ENCODE measurements at places on chromosomes 16 and 17. TPM values are rescaled to one million over a fixed set of nuclear protein-coding genes. Genes with fewer than 3 reads are reported as not detected.

DNA sequence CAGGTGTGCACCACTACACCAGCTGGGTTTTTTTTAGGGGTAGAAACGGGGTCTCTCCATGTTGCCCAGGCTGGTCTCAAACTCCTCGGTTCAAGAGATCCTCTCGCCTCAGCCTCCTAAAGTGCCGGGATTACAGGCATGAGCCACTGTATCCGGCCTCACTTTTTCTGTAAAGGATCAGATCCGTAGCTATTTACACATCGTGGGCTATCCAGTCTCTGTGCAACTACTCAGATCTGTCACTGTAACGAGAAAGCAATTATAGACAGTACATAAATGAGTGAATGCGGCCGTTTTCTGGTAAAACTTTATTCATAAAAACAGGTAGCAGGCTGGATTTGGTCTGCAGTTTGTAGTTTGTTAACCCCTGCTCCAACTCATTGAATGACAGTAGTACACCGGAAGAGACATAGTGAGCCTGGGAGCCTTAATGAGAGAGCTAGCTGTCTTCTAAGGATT, 44.5 kb downstream of the VMP1 start:
- no peak for DNase-seq

DNA sequence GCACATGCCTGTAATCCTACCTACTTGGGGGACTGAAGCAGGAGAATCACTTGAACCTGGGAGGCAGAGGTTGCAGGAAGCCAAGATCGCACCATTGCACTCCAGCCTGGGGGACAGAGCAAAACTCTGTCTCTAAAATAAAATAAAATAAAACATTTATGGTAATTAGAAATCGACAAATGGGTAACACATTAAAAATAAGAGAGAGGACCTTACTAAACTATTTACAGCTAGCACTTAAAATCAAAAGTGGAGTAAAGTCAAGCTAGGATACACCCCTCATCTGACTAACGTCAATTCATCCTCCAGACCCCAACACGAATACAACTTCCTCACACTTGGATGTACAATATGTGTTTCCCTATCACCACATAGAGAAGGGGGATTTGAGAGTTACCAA, 27.8 kb upstream of the RHOT1 start:
- DNase-seq, result no peak

- DNase-seq, result no peak
Measured at GRCh38 chr17:61106354-61106753, 293.3 kb upstream of the TBX2 start.

GRCh38 chr17:39002991-39003715, 36.0 kb upstream of the FBXO47 start:
- DNase-seq, result peak; percentile 35

- no peak for DNase-seq
Measured at GRCh38 chr17:55089256-55089655, 120.7 kb downstream of the STXBP4 start.

DNA sequence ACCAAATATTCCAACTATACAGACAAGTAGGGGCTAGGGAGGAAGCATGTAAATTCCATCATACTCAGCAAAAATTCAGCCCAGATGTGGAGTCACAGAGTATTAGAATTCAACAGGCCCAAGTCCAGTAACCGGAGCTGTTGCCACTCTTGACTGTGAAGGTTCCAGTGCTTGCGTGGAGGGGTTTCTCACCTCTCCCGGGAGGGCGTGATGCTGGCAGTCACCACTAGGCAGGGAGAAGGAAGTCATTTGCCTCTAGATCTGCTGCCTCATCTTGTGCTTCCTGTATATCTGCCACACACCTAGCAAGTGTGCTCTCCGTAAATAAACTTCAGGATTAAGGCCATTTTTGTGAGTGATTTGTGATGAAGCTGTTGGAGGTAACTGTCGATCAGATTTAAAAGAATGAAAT, 1.0 kb upstream of the CKLF start:
- DNase-seq, result no peak

- DNase-seq, result no peak
Measured at GRCh38 chr16:86448306-86448890, 61.9 kb upstream of the FOXF1 start.

GRCh38 chr17:61406971-61407911, 7.6 kb downstream of the TBX2 start:
- no peak for DNase-seq

GRCh38 chr16:75279305-75279704, 27.9 kb upstream of the BCAR1 start:
- no peak for DNase-seq

DNA sequence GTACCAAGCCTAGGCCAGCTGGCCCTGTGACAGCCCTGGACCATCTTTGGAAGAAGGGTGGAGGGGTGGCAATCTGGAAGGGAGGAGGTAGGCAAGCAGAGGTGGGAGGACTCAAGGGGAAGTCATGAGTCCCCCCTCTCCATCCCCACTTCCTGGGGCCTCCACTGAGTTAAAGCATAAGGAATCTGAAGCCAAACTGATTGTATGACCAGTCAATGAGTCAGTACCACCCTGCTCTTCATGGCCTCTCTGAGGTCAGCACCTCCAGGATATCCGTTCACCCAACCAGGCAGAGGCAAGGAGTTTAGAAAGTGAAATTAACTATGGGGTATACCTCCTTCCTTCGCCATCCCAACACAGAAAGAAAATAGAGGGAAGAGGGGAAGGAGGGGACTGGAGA, 272.7 kb downstream of the SOX9 start:
- no peak for DNase-seq

DNA sequence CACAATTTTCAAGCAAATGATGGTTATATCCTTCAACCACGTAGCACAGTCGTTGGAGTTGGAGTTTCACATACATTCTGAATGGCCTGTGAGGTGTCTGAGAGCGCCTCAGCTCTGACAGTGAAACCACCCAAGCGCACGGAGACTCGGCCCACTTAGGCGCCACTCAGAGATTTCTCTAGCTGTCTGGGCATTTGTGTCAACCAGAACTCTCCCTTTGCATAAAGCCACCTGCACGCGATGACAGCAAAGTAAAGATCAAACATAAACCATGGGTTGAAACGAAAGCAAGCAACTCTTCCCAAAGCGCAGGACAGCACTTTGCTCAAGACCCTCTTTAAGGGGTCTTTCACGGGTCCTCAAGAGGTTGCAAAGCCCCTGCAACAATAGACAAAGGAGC, 533 bp downstream of the SLC6A4 start:
- no peak for DNase-seq

DNA sequence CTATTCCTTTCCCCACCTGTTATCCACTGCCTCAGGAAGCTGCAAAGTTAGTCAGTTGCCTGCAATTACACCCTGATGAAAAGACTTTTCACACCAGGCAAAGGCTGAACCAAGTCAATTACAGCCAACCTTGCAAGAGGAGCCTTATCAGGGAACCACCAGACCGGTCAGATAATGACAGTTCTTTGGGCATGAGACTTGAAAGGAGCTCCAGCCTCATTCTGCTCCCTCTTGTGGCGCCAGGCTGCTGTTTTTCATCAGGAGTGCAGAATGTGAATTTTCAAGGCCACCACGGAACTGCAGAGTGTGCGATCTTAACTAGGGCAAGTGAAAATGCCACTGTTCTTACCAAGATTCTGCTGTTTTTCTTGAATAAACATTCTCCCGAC, 22.5 kb downstream of the DNAI2 start:
- peak; percentile 79 for DNase-seq

- no peak for DNase-seq
Measured at GRCh38 chr16:56041556-56042140, 149.6 kb upstream of the GNAO1 start.

GRCh38 chr16:35344012-35344762, 1884.8 kb downstream of the TP53TG3F start:
- no peak for DNase-seq

- no peak for DNase-seq
Measured at GRCh38 chr17:13736916-13737315, 135.2 kb upstream of the HS3ST3A1 start.

GRCh38 chr17:3963237-3964201, 718 bp downstream of the ATP2A3 start:
- DNase-seq, result no peak

DNA sequence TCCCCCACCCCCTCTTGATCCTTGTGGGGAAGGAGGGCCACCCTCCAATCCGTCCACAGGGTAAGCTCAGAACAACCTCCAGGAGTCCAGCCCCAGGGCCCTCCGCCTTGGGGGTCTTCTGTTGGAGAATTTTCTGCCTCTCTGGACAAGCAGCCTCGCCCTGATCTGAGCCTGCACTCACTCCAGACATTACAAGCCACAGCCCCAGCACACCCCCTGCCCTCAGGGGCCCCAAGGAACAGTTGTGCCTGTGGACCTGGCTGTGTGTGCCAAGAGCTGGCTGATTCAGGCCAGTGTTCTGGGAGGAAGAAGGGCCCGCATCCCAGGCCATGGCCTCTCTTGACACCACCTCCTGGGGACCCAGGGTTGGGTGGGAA, 477 bp upstream of the ARHGAP27 start:
- no peak for DNase-seq

DNA sequence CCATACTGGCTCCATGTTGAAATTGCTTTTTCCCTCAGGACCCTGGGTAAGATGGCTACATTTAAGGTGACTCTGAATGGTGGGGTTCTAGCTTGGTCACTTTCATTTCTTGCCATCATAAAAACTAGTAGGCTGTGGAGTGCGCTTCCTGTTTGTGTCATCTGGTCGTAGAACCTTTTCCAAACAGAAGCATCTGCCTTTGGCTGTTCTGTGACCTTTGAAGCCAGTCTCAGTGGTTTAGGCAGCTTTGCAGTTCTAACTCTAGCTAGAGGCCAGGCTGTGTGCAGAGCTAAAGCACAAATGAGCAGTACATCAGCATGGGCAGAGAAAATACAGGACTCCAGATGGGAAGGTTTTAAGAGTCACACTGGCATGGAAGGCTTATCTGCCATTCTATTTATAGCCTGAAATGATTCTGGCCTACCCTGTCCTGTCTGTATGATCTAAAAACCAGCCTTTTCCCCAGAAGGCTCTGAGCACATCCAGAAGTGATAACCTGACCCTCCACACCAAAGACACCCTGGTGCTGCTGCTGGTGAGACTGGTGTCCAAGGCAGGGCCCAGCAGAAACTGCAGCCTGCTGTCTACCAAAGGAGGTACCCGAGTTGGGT, 8.6 kb downstream of the ESRP2 start:
- no peak for DNase-seq

DNA sequence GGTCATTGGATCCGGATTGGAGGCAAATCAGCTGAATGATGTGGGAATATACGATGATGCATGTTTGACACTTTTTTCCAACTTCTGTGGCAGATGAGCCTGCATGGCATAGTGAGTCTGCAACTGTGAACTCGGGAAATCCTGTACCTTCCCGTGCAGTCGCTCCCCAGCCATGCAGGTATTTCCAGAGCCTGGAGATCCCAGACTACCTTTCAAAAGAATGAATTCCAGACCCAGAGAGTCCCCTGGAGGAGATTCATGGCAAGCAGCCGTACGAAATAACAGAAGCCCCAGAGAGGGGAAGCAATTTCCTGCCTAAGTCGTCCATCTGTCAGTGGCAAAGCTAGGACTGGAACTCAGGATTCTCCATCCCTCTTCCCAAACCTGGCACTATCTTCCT, 75.7 kb upstream of the FAM20A start:
- DNase-seq, result no peak

- no peak for DNase-seq
Measured at GRCh38 chr16:67022531-67023214, 6.3 kb upstream of the CBFB start.

SKAP1 gene
- 2.7 TPM for total RNA-seq

SLC47A1 gene
- total RNA-seq, result 12.8 TPM

DNASE1L2 gene
- total RNA-seq, result 13.3 TPM

CLEC18B gene
- total RNA-seq, result 4.7 TPM

GSDMA gene
- not detected for total RNA-seq

ATP1B2 gene
- 192 TPM for total RNA-seq

DOC2B gene
- total RNA-seq, result 31.9 TPM

PIK3R5 gene
- 6.0 TPM for total RNA-seq

PLXDC1 gene
- total RNA-seq, result 46.9 TPM

All from dorsolateral prefrontal cortex (tissue), 122 donors.